Cortex of kidney (tissue), 1 donor: ENCODE measurements at places on chromosomes 3 and 15.

- no peak for DNase-seq
Observed at GRCh38 chr3:65182682-65183081, 494.9 kb upstream of the ADAMTS9 start.

- DNase-seq, result no peak
Observed at GRCh38 chr3:163058031-163058854, 1561.6 kb downstream of the OTOL1 start.

- DNase-seq, result no peak
Observed at GRCh38 chr15:83926116-83926515, 272.2 kb downstream of the ADAMTSL3 start.

DNA sequence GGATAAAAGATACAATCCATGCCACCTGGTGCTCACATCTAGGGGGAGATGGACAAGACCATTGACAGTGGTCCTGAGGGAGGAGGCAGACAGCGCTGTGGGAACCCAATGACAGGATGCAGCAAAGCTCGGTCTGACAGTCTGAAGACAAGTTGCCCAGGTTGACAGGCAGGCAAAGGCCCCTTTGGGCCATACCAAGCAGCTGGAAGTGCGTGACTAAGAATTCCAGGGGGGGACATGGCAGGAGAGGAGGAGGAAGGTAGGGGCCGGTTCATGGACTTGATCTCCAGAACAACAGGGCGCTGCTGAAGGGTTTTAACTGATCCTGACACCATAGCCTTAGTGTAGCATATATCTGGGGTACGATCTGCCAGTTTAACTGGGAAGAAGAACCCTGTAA lies 83.4 kb downstream of the RPLP1 start:
- DNase-seq, result no peak

GRCh38 chr3:29764603-29765254 lies 483.9 kb downstream of the RBMS3 start:
- no peak for DNase-seq

DNA sequence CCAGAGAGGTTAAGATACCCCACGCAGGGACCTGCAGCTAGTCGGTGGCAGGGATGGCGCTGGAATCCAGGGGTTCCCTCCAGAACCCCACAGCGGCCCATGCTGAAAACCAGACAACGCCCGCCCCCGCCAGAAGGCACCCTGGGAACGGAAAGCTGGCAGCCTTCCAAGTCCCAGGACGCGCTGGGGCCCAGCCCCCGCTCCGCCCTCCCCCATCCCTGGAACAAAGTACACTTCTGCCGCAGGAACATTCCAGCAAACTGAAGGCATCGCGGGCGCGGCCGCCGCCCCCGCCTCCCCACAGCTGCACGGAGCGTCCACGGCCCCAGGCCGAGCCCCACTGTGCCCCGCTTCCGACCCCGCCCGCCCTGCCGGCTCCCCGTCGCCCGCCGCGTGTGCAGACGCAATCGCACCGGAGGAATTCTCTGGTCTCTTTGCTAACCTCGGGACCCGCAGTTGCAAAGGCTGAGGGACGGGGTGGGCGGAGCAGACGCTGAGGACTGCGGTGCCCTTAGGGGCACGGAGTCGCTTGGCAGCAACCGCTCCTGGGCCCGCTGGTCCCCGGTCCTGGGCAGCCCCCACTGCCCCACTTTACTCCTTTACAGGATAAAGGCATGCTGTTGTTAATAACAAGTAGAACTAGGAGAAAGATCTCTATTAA lies 44.8 kb upstream of the RNU6-1 start:
- DNase-seq, result no peak

GRCh38 chr3:49511639-49512038 lies 41.6 kb downstream of the DAG1 start:
- no peak for DNase-seq

GRCh38 chr3:102532901-102533300 lies 98.1 kb downstream of the ZPLD1 start:
- no peak for DNase-seq

DNA sequence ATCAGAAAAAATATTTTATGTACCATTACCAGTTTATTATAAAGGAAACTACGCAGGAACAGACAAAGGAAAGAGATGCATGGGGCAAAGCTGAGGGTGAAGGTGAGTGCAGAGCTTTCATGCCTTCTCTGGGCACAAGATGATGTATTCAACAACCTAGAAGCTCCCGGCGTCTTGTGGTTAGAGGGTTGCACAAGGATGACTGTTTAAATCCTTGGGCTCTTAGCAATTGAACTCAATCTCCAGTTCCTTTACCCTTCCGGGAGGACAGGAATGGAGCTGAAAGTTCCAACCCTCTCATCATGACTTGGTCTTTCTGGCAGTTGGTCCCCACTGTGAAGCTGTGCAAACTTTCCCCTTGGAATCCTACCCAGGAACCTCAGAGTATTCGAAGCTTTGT lies 542.0 kb downstream of the EPHA3 start:
- DNase-seq, result no peak
